ENCODE measurements at places on chromosomes 6 and 20. TPM values are rescaled to one million over a fixed set of nuclear protein-coding genes. Genes with fewer than 3 reads are reported as not detected.

The ZC2HC1B gene
- polyA plus RNA-seq: not detected

The TRIM31 gene
- 37.8 TPM for polyA plus RNA-seq

The BLOC1S5 gene
- 14.2 TPM for polyA plus RNA-seq

The SLC4A11 gene
- 0.45 TPM for polyA plus RNA-seq

The MAP1LC3A gene
- polyA plus RNA-seq: 35.0 TPM

The CRISP3 gene
- polyA plus RNA-seq: 0.06 TPM

The PAK5 gene
- 0.10 TPM for polyA plus RNA-seq

The CASS4 gene
- polyA plus RNA-seq: not detected

DNA sequence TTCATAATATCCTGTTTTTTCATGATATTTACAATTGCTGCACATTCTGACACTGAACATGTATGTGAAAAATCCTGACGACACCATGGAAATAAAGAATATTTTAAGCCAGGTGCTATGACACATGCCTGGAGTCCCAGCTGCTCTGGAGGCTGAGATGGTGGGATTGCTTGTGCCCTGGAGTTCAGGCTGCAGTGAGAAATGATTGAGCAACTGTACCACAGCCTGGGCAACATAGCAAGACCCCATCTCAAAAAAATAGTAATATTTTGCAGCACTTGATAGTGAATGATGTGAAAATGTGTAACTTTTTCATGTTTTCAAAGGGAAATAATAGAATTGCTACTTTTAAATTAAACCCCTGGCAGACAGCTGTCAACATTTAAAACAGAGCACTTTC lies 137.1 kb downstream of the ADGRG6 start:
- H3K4me3 ChIP-seq: no peak overlapping the region
- no peak for DNase-seq
- no peaks in the 10 kb centered on the region for H3K4me1 ChIP-seq
- no peak overlapping the region for H3K27ac ChIP-seq
- H3K36me3 ChIP-seq: peaks cover 4% of the 10 kb centered on the region

DNA sequence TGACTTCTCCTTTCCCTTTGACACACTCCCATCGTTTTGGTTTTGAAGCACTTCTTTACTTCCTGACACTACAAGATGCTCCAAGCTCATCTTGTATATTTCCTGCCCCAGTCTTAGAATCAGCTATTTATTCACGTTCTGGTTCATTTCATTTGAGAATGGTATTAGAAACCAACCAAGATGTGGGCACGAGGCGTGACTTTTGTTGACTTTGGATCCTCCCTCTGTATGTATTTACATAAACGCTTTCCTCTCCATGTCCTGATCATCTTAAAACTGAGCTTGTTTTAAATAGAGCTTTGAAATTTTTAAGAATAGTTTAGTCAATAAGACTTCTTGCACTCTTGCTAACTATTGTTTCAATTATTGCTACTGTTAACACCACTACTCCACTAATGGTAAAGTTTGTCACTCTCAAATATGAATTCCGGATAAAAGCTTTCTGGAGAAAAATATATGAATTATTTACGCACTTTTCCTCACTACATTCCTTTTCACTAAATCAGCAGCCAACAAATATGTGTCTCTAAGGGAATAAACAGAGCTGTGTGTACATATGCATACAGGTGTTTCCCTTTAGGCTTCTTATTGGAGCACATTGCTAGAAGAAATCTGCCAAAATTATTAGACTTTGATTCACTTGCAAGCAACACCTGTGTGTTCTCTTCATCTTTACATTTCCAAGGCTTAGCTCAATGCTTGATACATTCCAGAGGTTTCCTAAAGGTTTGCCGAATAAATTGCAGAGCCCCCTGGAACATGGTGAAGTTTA lies 77.3 kb upstream of the TMEM244 start:
- H3K4me3 ChIP-seq: no peak overlapping the region
- no peaks in the 10 kb centered on the region for H3K36me3 ChIP-seq
- H3K27ac ChIP-seq: no peak overlapping the region
- H3K4me1 ChIP-seq: no peaks in the 10 kb centered on the region
- H3K27me3 ChIP-seq: peaks cover 5% of the 10 kb centered on the region
- DNase-seq: no peak

DNA sequence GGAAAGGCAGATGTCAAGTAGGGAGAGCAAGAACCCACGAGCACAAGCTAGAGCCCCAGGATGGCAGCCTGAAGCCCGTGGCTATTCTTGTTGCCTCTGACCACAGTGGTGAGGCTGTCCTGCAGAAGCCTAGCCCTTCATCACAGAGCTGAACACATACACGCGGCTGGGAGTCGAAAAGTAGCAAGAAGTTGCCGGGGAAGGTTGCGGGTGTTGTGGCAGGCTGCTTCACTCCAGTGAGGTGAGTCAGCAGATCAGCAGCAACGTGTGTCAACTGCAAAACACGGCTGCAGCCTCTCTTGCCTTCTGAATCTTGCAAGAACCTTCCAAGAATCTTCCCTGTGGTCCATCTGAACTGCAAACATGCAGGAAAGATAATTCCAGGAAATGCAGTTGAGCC lies 10.6 kb upstream of the STX16 start:
- no peak overlapping the region for H3K27ac ChIP-seq
- no peaks in the 10 kb centered on the region for H3K36me3 ChIP-seq
- H3K27me3 ChIP-seq: no peaks in the 10 kb centered on the region
- no peaks in the 10 kb centered on the region for H3K4me1 ChIP-seq

DNA sequence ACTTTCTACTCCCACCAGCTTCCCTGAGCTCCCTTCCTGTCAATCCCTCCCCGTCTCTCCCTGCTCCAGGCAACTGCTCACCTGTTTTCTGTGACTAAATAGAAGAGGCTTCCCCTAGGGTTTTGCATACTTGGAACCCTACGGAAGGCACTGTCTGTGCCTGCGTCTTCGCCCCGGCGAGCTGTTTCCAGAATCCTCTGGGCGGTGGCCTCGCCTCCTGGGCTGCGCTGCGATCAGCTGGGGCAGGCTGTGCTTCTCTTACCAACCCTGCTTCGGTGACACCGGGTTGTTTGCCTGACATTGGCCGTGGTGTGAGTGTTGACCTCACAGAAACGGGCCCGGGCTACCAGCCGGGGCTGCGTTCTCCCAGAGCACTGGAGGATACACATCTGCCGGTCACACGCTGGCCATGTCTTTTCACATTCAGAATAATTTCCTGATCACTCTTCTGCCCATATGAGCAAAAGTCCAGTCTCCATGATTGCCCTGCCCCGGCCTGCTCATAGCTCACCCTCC lies 29.4 kb upstream of the CCR6 start:
- H3K4me1 ChIP-seq: no peaks in the 10 kb centered on the region
- H3K4me3 ChIP-seq: no peak overlapping the region
- no peaks in the 10 kb centered on the region for H3K27me3 ChIP-seq

DNA sequence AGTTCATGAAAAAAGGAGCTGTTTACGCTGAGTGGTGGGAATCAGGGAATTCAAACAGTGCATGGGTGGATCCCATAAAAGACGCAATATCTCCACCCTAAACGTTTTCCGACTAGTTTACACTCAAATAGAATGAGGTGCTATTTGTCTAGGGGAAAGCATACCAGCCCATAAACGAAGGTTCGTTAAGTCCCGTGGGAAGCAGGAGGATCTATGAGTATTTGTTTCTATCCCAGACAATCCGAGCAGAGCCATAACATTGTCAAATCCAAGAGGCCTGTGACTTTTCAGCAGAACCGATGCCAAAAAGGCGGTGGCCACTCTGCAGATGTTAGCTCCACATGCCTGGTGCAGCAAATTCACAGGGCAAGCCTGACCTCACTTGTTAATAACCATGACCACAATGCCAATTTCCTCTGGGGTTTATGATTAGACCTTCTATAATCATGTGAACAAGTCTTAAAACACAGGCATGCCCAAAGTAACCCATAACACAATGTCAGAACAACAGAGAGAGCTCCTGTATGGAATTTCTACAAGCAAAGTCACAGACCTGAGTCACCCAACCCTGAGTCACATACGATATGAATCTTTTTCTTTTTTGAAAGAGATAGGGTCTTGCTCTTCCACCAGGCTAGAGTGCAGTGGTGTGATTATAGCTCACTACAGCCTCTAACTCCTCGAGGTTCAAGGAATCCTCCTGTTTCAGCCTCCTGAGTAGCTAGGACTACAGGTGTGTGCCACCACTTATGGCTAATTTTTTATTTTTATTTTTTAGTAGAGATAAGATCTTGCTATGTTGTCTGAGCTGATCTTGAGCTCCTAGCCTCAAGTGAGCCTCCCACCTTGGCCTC lies 123.3 kb downstream of the KIF13A start:
- no peaks in the 10 kb centered on the region for H3K4me1 ChIP-seq
- no peak overlapping the region for H3K4me3 ChIP-seq
- no peaks in the 10 kb centered on the region for H3K36me3 ChIP-seq
- no peaks in the 10 kb centered on the region for H3K27me3 ChIP-seq

DNA sequence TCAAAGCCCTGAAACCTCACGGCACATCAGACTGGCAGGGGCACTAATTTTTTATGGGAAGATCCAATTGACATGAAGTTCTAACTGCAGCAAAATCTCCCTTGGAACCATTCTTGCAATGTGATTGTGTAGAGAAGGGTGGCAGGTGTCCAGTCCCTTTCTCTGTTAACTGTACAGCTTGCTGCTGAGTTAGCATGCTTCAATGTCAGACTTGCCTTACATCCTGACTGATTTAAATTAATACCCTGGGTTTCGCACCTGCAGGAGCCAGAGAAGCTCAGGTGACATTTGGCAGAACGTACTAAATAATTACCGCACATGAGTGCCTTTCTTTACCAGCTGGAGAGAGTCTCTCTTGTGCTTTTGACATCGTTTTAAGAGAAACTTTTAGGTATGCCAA lies 123.0 kb downstream of the DOK5 start:
- H3K4me1 ChIP-seq: no peaks in the 10 kb centered on the region
- no peak for DNase-seq
- no peaks in the 10 kb centered on the region for H3K36me3 ChIP-seq
- no peak overlapping the region for H3K27ac ChIP-seq
- H3K27me3 ChIP-seq: no peaks in the 10 kb centered on the region
- no peak overlapping the region for H3K4me3 ChIP-seq

- H3K27me3 ChIP-seq: peaks cover 3% of the 10 kb centered on the region
- H3K4me3 ChIP-seq: no peak overlapping the region
- DNase-seq: no peak
- H3K36me3 ChIP-seq: no peaks in the 10 kb centered on the region
These were observed 2.8 kb downstream of the RING1 start for GRCh38 chr6:33211136-33211535.

GRCh38 chr6:99471638-99472037 lies 43.6 kb downstream of the USP45 start:
- no peak for DNase-seq
- no peaks in the 10 kb centered on the region for H3K4me1 ChIP-seq
- no peaks in the 10 kb centered on the region for H3K27me3 ChIP-seq
- no peak overlapping the region for H3K4me3 ChIP-seq
- peaks cover 13% of the 10 kb centered on the region for H3K36me3 ChIP-seq

DNA sequence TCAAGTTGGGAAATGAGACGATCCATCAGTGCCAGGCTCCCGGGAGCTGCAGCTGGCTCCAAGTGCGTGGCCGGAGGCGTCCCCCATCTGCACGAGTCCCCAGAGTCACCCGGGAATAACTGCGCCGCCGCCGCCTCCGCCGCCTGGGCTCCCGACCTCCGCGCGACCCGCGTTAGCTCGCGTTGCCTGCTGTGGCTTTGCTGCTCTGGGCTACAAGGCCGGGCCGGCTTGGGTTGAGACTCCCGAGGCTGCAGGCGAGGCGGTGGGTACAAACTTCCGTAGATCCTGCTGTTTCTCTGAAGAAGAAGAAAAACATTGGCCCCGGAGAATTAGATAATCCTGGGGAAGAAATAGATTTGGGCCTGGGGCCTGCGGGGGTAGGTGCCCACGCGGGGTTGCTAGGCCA lies 7.4 kb upstream of the LAMP5 start:
- no peak for DNase-seq
- peaks cover 70% of the 10 kb centered on the region for H3K27me3 ChIP-seq
- H3K4me3 ChIP-seq: no peak overlapping the region
- no peaks in the 10 kb centered on the region for H3K36me3 ChIP-seq
- H3K27ac ChIP-seq: no peak overlapping the region
- H3K4me1 ChIP-seq: no peaks in the 10 kb centered on the region

GRCh38 chr20:51022803-51023616 lies at the start of gene KCNG1:
KCNG1 (minus strand) TSS chr20:51023107; CDS start chr20:51010338, 12,769 bp downstream.
- DNase-seq: peak; percentile 91
- H3K4me3 ChIP-seq: peak within 1 kb of the TSS; percentile 24
- no peak within 1 kb of the TSS for H3K27ac ChIP-seq
- H3K27me3 ChIP-seq: no peaks in the 10 kb centered on the region
- no peaks in the 10 kb centered on the region for H3K36me3 ChIP-seq

GRCh38 chr20:51299413-51299812 lies 243.1 kb downstream of the NFATC2 start:
- H3K4me1 ChIP-seq: no peaks in the 10 kb centered on the region
- H3K4me3 ChIP-seq: no peak overlapping the region
- no peak for DNase-seq
- no peak overlapping the region for H3K27ac ChIP-seq

GRCh38 chr20:20993372-20993771 lies 112.8 kb downstream of the LINC00237 start:
- H3K27ac ChIP-seq: no peak overlapping the region
- H3K4me3 ChIP-seq: no peak overlapping the region
- no peaks in the 10 kb centered on the region for H3K27me3 ChIP-seq
- H3K36me3 ChIP-seq: no peaks in the 10 kb centered on the region

GRCh38 chr6:150079604-150080003 lies 10.7 kb upstream of the ULBP3 start:
- H3K36me3 ChIP-seq: no peaks in the 10 kb centered on the region
- H3K27me3 ChIP-seq: no peaks in the 10 kb centered on the region
- no peak overlapping the region for H3K27ac ChIP-seq
- no peaks in the 10 kb centered on the region for H3K4me1 ChIP-seq
- DNase-seq: no peak

DNA sequence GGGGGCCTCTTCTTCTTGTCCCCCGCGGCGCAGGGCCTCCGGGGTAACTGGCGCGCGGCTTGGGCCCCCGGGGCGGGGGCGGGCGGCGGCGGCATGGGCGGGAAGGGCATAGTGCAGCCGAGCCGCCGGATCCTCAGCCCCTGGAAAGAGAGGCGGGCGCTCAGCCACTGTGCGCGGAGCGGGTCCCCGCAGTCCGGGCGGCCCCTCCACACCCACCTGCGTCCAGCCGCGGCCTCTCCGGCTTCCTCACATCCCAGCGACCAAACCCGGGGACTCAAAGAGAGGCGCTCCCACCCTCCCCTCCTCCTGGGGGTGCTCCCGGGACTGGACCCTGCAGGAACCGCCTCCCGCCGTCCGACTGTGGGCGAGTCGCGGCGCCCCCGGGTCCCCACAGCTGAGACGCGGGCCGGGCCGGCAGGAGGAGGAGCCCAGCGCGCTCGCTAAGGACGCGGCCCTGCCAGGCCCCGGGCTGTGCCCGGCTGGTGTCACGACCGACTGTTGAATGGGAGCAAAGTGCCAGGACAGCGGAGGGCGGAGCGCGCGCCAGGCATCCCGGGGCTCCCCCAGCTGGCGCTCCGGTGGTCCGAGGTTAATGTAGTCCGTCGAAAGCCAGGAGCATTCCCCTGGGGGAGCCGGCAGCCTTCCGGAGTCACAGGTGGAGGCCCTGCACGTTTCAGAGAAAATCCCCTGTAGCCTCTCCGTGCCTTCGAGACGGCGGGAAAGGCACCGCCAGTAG lies at the start of gene PRR18:
Gene PRR18, minus strand, starts transcription at position 360 of the 736 bp plus-strand sequence. Its CDS starts 250 bp downstream, at position 110.
- peaks cover 2% of the 10 kb centered on the region for H3K27me3 ChIP-seq
- H3K4me3 ChIP-seq: peak within 1 kb of the TSS; percentile 16
- peak within 1 kb of the TSS; percentile 69 for H3K27ac ChIP-seq
- no peaks in the 10 kb centered on the region for H3K36me3 ChIP-seq
- DNase-seq: peak; percentile 32
